ENCODE measurements at places on chromosomes 12 and 14.

DNA sequence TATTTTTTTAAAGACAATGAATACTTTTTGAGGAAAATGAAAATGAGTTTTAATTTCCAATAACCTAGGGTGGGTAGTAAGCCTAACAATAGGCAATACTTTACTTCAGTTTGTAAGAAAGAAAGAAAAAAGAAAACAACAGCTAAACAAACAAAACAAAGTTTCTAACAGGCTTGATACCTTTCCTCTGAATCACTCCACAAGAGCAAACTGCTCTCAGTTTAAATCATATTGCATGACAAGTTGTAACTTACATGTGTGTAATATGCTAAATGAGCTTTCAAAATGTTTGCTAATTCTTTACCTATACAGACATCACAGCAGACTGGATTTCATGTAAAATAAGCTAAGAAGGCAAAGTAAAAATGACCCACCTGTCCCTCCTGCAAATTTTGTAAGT, 6.7 kb upstream of the LMO3 start:
- DNase-seq, result no peak

DNA sequence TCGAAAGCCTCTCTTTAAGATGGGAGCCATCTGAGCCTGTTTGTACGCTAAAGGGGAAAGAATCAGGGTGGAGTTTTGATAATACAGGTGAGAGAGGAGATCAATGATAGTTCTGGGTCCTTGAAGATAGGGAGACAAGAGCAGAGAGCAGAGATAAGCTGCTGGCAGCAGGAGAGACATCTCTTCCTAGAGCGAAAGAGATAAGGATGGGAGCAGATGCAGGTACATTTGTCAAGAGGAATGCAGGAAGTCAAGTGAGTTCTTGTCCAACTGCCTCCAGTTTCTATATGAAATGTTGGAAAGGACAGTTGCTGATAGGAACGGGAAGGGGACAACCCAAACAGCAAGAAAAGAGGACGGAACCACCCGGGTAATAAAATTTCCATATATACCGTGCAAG, 24.7 kb upstream of the HIF1A start:
- no peak for DNase-seq

- no peak for DNase-seq
Observed at GRCh38 chr12:111993292-111994150, 19.4 kb downstream of the TMEM116 start.

GRCh38 chr12:131774576-131775391, 53.4 kb upstream of the MMP17 start:
- DNase-seq, result no peak

DNA sequence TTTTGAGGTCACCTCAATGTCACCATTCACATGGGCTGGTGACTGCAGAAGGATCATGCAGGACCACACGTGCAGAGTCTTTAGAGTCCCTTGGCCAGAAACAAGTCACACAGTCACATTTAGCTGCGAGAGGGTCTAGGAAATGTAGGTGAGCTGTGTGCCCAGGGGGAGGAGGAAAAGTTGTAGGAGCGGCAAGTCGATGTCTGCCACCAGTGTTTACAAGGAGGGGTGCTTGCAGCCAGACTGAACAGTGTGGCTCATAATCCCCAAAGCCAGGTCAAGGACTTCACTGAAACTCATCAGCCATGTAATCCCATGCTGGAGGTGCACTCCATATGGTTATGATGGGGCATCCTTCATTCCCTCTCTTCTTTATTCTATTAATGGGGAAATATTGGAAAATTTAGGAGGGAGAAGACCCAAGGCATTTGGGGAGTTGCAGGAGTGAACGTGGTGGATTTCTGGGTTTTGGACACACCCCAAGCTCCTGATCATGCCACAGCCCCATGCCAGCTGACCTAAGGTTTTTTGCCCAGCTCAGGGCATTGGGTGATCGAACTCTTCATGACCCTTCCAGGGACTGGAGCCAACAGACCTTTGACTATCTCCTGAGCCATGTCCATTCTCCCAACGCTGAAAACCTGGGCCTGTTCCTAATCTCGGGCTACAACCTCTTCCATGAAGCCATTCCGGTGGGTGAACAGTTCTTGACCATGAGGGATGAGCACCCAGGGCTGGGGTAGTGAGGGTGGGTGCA, 7.2 kb downstream of the DAO start:
- no peak for DNase-seq

DNA sequence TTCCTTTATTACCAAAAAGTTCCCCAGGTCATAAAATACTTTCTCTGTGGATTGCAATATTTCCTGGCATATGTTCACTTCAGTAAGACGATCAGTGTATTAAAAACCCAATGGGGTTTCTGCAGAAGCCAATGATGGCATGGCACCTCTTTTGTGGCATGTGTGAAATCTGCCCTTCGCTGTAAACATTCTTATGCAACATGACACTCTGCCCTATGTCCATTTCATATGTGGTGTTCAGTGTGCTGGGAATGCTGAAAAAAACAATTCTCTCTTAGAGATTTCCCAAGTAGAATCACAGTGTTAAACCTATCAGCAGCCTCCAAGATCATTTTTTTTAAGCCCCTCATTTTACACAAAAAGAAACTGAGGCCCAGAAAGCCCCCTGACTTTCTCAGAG, 2.3 kb upstream of the MYBPC1 start:
- no peak for DNase-seq

- no peak for DNase-seq
Observed at GRCh38 chr14:90715495-90715894, 100.7 kb downstream of the TTC7B start.

DNA sequence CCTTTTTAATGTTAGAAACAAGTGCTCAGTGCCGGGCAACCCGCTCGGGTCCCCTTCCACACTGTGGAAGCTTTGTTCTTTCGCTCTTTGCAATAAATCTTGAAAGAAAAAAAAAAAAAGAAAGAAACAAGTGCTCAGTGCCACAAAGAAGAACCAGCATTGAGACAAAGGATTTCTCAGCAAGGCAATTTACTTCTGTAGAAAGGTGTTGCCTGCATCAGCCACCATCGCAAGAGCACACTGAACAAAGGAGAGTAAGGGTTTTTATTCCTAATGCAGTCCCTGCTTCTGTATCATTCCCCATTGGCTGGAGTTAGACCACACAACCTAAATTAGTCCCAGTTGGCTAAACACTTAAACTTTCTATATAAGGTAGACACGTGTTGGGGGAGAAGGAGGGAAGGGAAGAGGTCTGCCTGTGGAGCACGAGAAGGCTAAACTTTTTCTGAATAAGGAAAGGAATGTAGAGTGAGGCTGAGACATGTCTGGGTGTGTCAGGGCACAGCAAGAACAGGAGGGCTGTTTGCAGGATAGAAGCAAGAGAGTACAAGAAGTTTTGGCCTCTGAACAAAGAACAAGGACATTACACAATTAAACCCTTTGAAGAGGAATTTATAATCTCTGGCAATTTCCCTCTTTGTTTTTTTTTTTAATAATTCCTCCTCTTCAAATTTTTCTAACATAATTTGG, 21.4 kb downstream of the KLRF2 start:
- DNase-seq, result no peak

- no peak for DNase-seq
Observed at GRCh38 chr14:54108481-54109471, 152.2 kb upstream of the BMP4 start.

DNA sequence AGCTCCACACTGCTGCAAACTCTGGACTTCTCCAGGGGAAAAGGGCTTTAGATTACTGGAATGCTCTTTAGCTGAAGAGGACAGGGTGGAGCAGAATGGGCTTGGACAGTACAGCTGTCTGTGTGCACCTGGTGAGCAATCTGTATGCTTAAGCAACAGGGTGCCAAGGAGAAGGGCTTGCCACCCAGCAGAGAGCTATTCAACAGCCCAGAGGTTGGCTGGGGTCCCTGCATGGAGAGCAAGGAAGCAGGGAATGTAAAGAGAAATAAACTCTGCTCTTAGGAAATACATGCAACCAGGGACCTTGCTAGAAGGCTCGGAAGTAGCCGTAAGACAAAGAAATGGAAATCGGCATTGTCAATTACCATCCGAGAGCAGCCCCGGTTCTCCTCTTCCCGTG, 53.0 kb upstream of the CORO1C start:
- DNase-seq, result no peak

GRCh38 chr12:3083921-3084347, 6.8 kb downstream of the TSPAN9 start:
- DNase-seq, result no peak

- no peak for DNase-seq
Observed at GRCh38 chr14:93263416-93263815, 56.4 kb downstream of the UBR7 start.

Measured in activated T-cell treated with anti-CD3 and anti-CD28 coated beads for 48 hours (primary cell).